Islet precursor cell (in vitro differentiated cells): ENCODE measurements at places on chromosomes 4 and X.

DNA sequence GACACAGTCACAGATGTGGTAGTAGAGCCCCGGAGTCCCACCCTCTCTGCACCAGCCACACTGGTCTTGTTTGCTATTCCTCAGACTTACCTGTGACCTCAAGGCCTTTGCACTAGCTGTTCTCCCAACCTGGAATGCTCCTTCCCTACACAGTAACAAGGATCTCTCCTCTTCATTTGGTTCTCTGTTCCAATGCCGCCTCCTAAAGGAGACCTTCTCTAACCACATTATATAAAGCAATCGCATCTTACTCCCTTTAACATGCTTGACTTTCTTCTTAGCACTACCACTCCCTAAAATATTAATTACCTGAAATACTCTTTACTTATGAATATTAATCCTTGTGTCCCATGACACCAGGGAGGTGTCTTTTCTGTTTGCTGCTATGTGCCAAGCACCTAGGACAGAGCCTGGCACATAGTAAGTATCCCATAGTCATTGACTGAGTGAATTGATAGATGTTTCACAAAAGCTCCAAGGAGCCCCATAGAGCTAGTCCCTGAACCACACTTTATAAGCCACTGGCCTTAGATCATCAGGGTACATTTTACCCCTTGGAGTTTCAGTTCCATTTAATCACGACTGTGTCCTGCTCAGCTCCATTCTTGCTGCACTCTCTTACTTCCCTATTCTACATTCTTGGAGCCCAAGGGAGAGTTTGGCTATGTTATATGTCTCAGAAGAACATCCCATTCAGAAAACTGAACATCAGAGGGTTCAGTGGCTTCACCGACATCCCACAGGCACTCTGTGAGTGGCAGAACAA is 312.7 kb downstream of the RAB28 start:
- DNase-seq: no peak

DNA sequence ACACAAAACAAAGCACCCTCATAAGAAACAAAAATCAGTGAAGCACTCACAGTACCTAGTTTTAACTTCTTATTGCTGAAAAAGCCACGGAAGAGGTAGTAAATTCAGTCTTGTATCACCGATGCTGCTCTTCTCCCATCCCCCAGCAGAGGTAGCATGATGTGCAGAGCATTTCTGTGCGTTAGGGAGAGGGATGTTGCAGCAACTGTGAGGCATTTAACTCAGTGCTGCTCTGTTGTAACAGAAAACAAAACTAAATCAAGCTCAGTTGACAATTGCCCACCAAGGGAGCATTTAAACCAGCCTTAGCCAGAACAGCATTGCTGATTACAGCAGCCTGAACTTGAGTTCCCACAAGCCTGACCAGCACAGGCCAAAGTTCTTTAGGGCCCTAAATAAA is 1279.7 kb upstream of the ADGRL3 start:
- no peak for DNase-seq

DNA sequence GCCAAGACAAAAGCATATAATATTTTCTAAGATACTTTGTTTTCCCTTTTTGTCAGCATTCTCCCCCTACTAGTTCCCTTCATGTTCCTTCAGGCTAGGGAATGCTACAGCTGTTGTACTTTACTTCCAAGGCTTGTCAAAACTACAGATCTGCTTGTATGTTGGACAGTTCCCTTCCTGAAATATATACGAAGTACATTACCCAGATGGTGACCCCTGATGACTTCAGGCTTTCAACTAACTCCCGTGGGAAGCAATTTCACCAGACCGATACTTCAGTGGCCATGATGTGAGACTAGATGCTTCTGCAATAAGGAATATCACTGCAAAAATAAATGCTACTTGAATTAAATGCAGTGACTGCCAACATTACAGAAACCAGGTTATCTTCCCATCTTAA is 332.8 kb downstream of the SH2D1A start:
- no peak for DNase-seq

DNA sequence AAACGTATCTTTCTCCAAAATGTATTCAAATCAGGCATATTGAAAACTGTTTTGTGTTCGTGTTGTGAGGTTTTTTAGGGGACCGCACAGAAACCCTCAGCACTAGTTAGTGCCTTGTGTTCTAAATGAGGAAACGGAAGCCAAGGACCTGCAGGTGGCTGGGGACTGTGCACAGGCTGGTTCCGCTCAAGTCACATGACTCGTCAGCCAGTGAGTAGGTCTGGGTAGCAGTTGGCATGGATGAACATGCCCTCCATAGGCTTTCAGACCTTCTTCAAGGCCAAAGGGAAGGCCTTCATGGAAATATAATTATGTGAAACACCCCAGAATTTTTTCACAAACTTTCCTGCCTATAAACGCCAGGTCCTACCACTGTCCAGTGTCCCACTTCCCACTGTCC is 1.3 kb upstream of the F11 start:
- DNase-seq: no peak

DNA sequence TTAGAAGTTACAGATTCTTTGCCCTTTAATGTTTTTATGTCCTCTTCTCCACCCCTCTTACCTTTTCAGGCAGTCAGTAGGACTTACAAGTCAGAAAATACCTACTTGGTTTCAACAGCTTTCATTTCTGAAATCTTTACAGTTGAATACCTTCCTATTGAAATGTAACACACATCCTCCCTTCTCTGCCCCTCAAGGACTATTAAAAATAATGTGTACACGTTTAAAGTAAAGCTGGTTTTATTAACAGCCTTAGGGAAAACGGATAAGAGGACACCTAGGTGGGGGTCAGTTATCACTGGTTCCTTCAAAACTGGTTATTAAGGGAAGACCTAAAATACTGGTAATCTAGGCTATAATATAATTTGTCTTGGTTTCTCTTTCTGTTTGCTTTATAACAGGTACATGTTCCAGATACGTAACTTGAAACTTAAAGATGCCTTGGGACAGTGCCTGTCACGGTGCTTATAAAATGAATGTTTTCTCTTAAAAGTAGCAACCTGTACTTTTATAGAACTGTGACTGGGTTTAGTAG is 1.8 kb downstream of the CCSER1 start:
- no peak for DNase-seq

- no peak for DNase-seq
Observed at GRCh38 chrX:29407357-29407756, 808.0 kb upstream of the MAGEB2 start.

DNA sequence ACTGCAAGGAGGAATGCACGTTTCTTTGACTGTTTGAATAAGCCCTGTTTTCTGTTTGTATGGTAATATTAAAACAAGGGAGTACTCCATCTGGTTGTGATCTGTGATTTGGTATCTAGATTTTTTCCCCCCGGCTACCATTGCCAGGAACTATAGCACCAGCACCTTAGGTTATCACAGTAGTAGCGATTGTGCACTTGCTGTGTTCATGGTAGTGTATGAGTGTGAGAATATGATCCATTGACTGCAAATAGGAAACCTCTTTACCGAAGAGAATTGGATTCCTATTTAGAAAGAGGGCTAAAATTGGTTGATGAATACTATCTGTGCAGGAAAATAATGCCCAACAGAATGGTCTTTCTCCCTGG is 69.9 kb downstream of the LARP7 start:
- DNase-seq: no peak

- no peak for DNase-seq
Observed at GRCh38 chrX:77564823-77565222, 117.6 kb downstream of the FGF16 start.

DNA sequence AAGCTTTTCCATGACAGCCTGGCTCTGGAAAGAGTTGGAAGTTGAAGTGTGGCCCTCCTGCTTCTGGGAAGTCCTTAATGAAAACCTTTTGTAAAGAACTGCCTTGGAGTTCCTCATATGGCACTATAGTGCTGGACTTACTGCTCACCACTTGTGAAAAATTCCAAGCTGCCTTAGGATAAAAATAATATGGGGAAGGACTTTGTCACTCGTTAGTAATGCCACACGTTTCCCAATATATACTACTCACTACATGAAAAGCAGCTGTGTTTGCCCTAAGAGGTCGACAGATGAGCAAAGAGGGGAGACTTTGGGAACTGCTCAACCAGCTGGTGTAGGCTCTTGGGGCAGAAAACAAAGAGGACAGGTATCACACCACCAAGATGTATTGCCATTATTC is 11.7 kb downstream of the OPHN1 start:
- DNase-seq: no peak

- no peak for DNase-seq
Observed at GRCh38 chr4:111045992-111046391, 423.1 kb upstream of the PITX2 start.

DNA sequence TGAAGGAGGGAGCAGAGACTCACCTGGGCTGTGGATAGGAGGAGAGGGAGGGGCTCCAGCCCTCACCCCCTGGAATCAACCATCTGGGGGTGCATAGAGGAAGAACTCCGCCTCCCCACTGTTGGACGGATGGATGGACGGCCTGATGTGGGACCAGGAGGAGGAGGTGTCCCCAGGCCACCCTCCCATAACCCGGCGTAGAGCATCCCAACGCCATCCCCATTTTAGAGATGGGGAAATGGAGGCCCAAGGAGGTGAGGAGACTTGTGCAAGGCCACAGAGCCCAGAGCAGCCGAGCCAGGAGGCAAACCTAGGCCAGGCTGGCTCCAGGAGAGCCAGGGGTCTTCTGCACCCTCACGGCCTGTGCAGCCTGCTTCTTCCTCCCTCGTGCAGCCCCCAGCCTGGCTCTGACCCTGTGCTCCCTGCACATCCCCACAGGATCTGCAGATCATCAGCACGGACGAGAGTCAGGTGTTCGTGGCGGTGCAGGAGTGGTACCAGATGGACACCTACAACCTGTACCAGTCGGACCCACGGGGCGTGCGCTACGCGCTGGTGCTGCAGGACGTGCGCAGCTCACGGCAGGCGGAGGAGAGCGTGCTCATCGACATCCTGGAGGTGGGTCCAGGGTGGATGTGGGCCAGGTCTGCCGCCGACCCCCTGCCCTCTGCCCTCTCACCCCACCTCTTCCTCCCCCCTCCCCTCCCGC is 241.0 kb upstream of the PSAPL1 start:
- no peak for DNase-seq

GRCh38 chrX:21610168-21610567 is 48.0 kb downstream of the KLHL34 start:
- DNase-seq: no peak

DNA sequence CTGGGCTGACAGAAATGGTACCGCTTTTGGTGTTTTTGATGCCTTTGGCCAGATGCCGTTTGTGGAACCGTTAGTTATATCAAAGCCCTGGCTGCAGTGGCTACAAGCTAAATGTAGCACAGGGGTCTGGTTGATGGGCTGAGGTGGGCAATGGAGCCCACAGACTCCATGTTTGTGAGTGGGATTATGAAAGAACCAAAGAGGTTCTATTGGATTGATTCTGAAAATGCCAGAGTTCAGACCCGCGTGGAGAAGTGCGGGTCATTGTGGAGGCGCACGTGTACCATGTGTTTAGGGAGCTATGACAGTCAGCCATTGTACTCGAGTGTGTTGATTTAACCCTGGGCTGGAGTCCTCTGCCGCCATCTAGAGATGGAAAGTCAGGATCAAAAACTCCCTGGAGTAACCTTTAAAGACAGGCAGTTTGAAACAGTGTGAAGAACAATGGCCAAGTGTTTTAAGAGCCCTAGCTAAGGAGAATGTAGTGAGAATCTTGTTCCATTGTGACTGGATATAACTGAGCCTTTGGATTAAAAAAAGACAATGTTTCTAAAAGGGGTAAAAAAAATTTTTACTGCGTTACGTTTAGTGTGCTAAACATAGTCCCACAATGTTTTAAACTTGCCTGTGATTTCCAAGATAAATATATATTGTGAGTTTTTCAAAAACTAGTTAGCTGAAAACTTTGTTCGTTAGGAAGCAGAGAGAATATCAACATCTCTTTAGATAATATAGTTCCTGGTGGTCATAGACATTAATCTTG is 12.7 kb downstream of the ART3 start:
- DNase-seq: peak; percentile 84

GRCh38 chr4:10715696-10716095 is 31.1 kb upstream of the CLNK start:
- peak; percentile 81 for DNase-seq

- no peak for DNase-seq
Observed at GRCh38 chrX:52277666-52278065, 91.2 kb upstream of the XAGE2 start.

GRCh38 chr4:14117575-14118238 is 490.2 kb upstream of the BOD1L1 start:
- no peak for DNase-seq

DNA sequence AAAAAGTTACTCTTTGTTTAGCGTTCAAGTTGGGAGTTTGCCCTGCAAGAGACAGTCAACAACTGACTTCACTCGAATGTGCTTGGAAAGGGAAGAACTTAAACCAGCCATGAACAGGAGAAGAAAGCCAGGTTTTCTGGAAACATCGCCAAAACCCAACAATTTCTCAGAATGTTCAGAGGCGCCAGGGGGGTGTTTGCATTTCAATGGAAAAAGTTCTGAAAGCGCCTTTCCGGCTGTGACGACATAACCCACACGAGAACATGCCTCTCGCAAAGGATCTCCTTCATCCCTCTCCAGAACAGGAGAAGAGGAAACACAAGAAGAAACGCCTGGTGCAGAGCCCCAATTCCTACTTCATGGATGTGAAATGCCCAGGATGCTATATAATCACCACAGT is 78.1 kb upstream of the ADGRA3 start:
- DNase-seq: no peak

DNA sequence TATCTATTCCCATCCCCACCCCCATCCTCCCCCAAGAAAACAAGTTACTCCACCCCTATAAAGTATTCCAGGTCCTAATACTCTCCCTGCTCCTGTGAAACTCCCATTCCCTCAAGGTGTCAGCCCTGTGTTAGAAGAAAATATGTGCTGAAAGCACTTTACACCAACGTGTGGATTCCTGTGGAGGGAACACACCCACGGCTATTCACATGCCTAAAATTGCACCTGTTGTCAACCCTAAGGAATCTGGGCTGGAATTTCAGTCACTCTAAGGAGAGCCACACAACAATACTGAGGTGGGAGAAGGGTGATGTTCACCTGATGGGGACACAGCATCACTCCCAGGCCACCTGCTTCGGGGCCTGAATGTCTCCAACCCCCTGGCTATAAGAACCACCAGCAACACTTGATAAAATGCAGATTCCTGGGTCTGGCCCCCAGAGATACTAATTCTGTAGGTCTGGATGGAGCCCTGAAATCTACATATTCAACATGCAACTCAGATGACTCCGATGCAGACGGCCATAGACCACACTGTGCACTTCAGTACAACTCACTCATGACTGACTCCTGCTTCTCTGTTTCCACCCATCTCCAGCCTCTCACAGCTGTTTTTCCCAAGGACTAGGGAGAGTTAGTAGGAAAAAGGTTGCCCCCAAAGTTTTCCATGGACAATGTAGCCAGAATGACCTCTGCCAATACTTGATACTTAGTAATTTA is 15.8 kb downstream of the SCD5 start:
- DNase-seq: peak; percentile 77

GRCh38 chr4:3190549-3190948 is 58.4 kb upstream of the MSANTD1 start:
- peak; percentile 16 for DNase-seq

DNA sequence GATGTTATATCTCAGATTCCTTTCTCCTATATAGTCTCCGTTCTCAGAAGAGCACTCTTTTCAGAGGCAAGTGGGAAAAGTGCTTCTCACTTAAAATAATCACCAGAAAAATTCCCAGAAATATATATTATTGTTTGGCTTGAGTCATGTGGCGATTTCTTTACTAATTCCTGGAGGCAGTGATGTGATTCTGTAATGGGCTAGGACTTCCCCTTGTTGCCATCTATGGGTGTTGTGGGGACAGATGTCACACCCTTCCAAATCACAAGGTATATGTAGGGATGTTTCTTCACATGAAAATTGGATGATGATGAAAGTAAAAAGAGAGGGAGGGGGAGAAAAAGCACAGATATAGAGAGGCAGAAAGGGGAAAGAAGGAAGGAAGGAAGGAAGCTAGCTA is 553.4 kb downstream of the PPP4R3C start:
- DNase-seq: no peak
